ENCODE measurements at places on chromosomes 4 and X.

DNA sequence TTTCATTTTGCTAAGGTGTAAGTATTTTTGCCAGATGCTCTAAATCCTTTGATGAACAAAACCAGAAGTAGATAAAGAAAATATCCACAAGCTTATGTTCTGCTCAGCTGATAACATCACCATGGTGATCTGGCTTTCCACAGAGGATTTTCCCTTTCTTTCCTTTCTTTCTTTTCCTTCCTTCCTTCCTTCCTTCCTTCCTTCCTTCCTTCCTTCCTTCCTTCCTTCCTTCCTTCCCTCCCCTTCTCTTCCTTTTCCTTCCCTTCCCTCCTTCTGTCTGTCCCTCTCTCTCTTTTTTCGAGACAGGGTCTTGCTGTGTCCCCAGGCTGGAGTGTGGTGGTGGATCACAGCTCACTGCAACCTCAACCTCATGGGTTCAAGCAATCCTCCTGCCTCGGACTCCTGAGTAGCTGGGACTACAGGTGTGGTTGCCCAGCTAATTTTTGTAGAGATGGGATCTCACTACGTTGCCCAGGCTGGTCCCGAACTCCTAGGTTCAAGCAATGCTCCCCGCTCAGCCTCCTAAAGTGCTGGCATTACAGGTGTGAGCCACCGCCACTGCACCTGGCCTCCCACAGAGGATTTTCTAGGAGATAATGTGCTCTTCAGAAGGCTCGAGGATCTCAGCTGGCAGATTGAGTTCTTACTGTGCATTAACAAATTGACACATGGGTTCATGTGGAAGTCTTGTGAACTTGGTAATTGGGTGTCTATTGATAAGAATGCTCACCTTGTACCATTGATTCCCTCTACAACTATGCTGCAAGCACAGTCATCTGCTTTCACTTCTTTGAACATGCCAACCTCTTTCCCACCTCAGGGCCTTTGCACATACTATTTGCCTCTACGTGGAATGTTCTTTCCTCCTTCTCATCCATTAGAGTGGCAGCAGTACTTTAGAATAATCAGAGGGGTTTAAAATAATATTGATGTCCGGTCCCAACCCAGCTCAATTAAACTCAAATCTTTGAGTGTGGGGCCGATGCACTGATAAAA is 1.4 kb upstream of the RHOH start:
- DNase-seq, result no peak

DNA sequence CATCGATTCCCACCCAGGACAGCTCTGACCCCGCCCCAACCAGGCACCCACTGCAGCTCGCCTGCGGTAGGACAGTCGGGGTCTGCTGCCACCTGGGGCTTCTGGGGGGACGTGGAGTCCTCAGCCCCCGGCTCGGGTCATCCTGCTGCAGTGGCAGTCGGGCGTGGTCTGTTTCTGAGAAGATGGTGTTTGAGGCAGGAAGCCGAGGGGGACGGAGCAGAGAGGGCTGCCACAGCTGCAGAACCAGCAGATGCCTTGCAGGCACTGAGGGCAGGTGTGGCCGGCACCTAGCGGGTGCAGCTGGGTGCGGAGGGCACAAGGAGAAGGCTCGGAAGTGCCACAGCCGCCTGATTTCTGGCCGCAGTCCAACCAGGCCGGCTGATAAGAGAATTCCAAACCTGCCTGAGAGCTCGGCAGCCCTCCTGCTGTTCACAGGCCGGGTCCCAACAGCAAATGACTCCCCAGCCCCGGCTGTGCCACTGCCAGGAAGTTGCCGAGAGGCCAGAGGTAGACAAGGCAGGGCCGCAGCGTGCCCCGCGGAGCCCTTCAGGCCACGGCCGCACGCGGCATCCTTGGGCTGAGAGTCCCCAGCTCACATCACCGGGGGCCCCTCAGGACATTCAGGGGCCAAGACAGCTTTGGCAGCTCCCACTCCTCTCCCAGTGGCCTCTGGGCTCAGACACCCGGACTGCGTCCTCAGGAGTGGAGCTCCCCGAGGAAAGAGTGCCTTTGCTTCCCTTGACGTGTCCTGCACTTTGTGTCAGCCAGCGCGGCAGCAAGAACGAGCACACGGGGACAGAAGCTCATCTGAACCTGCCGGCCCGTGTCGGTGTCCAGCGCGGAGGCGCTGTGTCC is 9.4 kb upstream of the CPLX1 start:
- no peak for DNase-seq

- DNase-seq, result no peak
Measured at GRCh38 chr4:130233377-130234047, 1137.6 kb downstream of the C4orf33 start.

- DNase-seq, result no peak
Measured at GRCh38 chr4:61533140-61533539, 333.0 kb downstream of the ADGRL3 start.

GRCh38 chr4:72744103-72744725 is 175.2 kb upstream of the ADAMTS3 start:
- DNase-seq, result no peak

- no peak for DNase-seq
Measured at GRCh38 chr4:126592088-126592487, 1040.7 kb upstream of the INTU start.

GRCh38 chr4:186368281-186368680 is 102.3 kb downstream of the F11 start:
- DNase-seq, result no peak

DNA sequence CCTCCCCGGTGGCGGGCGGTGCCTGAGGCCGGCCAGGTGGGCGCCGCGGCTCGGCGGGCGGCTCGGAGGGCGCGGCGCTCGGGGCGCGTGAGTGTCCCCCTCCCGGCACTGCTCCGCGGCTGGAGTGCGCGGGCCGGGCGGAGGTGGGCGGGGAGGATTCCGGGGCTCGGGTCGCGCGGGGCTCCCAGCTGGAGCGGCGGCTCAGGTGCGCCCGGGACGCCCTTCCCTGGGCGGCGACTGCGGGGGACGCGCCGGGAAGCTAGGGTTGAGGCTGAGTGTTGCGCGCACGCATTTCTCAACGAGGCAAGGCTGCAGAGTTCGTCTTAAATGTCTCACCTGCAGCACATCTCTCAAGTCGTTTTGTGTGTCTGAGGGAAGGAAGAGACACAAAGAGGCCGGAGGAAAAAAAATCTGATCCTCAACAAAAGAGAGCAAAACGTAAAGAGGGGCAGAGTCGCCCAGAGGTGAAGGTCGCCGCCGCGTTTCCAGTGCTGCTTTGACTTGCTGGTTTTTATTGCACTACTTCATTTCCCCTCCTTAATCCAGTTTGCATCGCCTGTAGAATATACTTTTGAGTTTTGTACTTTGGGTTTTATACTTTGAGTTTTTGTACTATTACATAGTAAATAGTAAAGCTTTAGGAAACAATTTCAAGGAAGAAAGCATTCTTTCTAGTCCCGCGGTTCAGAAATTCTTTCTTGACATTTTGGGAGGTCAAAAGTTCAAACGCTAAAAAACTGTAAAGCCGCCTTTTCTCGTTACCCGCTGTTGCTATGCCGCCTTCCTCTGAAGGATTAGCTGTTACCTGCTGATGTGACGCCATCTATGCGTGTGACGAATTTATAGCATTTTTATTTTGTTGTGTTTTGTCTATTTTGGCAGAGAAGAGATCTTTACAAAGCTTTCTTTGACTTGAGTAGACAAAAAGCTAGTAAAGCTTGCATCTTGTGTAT is 106.5 kb upstream of the STOX2 start:
- DNase-seq, result no peak

DNA sequence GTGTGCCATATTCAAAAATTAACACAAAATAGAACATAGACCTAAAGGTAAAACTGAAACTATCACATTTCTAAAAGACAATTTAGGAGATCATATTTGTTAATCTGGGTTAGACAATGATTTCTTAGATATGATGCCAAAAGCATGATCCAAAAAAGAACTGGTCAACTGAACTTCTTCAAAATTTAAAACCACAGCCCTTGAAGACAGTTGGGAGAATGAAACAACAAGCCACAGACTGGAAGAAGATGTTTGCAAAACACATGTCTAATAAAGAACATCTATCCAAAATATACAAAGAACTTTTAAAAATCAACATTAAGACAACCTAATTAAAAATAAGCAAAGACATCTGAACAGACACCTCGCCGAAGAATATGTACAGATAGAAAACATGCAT is 19.5 kb downstream of the COMMD8 start:
- DNase-seq, result no peak

GRCh38 chr4:148229028-148229427 is 213.2 kb downstream of the NR3C2 start:
- no peak for DNase-seq

- no peak for DNase-seq
Measured at GRCh38 chr4:55004831-55005230, 120.6 kb downstream of the KDR start.

- DNase-seq, result no peak
Measured at GRCh38 chr4:48033825-48034413, 17.3 kb downstream of the NIPAL1 start.

DNA sequence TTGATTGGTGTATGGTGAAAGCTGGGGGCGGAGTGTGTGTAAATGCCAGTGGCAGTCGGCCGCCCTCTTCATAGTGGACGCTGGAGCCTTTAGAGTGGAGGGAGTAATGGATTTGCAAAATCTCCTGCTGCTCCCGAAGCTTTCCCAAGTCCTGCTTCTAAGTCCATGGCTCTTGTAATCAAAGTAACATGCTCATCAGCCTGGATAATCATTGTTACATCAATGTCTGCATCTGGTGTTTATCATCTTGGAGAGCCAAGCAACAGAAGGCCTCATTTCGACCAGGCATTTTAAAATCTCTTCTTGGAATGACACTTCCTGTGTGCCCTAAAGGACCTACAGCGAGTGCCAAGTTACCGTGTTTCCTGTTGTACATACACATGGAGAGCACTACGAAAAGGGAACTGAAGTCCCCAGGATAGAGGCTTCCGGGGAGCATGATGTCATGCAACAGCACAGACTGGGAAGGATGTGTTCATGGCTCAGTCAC is 32.2 kb downstream of the UNC5C start:
- DNase-seq, result no peak

GRCh38 chr4:184274286-184274951 is 56.7 kb upstream of the ENPP6 start:
- DNase-seq, result no peak

DNA sequence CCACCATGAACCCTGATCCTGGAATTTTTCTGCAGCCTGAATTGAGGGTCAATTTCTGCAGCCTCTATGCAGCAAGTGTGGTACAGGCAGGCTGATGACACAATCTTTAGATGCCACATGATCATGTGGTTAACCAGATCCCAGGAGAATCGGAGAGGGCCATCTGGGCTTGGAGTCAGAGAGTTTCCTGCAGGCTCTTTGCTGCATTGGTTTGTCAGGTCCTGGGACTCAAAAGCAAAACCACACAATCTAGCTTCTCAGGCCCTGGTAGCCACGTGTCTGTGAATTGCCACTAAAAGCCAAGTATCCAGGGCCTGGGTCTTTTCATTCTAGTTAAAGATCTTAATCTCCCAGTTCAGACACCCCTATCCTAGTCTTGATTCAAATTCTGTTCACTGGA is 464.5 kb downstream of the BCOR start:
- no peak for DNase-seq

DNA sequence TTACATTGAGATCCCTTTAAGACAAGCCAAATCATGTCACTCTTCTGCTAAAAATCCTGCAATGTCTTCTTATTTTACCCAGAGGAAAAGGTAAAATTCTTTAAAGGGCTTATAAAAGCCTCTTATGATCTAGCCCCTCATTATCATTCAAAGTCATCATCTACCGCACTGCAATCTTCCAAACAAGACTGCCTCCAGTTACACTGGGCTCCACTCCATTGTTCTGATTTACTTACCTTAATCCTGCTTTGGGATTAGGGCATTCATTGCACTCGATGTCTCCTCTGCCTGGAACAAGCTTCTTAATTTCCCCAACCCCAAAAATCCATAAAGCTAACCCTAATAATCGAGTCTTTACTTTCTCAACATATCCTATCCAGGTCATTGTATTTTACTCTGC is 269.1 kb downstream of the PCDH18 start:
- DNase-seq, result no peak

DNA sequence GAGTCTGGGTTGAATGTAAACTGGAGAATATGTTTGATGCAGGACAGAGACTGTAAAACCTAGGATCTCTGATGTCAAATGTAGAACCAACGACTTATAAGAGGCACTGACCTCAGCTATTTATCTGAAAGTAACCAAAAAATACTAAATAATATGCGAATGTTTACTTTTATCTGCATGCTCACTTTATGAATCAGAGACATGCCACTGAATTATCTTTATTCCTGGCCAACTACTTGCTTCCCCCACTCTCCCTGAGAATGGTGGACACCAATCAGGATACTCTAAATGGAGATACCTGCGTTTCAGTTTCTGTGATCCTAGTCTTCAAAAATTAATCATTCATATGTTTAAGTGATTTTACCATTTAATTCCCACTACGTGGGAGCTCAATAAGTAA is 1038.4 kb upstream of the PABPC4L start:
- DNase-seq, result no peak

- no peak for DNase-seq
Measured at GRCh38 chr4:81197864-81198524, 17.0 kb downstream of the PRKG2 start.

- no peak for DNase-seq
Measured at GRCh38 chr4:106607558-106607957, 239.0 kb upstream of the GIMD1 start.

GRCh38 chr4:184444215-184444952 is 30.0 kb downstream of the IRF2 start:
- DNase-seq, result no peak

DNA sequence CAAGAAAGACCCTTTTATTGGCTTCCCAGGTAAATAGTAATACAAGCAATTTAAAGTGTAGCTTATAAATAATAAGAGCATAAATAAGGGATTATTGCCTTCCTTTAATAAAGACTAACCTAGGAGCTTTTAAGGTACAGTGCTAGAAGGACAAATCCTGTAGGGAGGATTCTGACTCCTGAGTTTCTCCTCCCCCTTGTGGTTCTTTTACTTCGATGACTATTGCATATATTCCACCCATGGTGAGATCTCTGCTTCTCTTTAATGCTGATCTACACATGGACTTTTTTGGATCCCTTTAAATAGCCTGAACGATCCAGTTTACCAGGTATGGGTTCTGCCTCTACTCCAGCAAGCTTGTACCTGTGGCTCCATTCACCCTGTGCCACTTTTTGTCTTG is 2.5 kb downstream of the GALNT7 start:
- no peak for DNase-seq

DNA sequence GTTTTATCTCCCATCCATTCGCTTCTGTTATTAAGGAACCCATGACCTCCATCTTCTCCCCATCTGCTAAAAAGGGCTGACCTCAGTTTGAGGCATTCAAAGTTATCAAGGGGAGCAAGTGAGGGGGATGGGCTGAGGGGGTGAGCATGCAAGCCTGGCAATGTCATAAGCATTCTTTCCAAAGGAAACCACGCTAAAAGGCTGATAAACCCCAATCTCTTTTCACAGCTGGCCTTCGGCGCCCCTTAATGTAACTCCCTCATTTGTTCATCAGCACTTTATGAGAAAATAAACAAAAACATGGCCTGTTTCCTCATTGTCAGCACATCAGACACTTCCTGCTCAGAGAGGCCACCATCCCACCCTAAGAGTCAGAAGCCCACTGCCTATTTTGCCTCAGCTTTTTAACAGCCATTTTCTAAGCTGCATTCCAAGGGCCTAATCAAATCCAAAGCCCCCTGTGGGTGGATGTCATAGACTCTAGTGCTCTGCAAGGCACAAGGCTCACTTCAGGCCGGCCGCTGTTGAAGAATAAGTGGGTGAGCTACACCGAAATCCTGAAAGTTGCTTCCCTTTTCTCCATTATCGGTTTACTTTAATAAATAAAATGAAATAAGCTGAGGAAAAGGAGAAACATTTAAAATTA is 92.0 kb upstream of the SRD5A3 start:
- no peak for DNase-seq

- no peak for DNase-seq
Measured at GRCh38 chr4:78601013-78601412, 49.4 kb downstream of the ANXA3 start.
